ENCODE measurements at places on chromosomes 6 and 20. TPM values are rescaled to one million over a fixed set of nuclear protein-coding genes. Genes with fewer than 3 reads are reported as not detected.

DDX27 gene
- 23.5 TPM for total RNA-seq

DNA sequence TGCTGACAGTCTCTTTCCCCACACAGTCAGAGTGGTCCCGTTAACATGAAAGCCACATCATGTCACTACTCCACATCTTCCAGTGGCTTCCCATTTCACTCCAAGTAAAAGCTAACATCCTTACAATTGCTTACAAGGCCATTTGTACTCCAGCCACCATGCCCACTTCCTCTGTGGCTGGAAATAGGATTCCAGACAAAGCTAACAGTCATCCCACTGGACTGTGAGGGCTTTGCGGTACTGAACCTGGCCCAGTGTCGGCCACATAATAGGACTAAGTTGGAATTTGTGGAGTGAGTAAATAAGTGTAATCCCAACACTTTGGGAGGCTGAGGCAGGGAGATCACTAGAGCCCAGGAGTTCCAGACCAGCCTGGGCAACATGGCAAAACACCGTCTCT, 10.9 kb downstream of the CCM2L start:
- DNase-seq: no peak

DNA sequence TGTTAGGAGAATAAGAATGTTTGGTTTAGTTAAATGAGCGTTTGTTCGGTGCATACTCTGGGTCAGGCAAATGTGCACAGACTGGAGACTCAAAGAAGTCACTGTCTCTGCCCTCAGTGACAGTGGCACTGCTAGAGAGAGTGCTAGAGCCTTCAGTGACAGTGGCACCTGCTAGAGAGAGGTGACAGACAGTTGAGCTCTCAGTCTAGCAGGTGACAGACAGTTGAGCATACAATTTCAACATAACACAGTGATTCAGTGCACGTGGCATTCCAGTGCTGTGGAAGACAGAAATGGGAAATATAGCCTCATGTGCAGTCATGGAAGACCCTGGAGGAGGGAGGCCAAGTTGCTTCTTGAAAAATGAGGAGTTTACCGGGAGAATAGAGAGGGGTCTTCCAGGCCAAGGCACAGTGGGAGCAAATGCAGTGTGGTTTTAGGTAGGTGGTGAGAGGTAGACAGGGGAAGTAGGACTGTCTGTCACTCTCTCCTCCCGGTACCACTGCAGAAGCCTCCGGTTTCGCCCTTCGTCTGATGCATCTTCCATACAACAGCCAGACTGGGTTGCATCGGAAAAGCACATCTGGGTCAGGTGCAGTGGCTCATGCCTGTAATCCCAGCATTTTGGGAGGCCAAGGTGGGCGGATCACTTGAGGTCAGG, 107.9 kb upstream of the CLDN20 start:
- DNase-seq: no peak

DNA sequence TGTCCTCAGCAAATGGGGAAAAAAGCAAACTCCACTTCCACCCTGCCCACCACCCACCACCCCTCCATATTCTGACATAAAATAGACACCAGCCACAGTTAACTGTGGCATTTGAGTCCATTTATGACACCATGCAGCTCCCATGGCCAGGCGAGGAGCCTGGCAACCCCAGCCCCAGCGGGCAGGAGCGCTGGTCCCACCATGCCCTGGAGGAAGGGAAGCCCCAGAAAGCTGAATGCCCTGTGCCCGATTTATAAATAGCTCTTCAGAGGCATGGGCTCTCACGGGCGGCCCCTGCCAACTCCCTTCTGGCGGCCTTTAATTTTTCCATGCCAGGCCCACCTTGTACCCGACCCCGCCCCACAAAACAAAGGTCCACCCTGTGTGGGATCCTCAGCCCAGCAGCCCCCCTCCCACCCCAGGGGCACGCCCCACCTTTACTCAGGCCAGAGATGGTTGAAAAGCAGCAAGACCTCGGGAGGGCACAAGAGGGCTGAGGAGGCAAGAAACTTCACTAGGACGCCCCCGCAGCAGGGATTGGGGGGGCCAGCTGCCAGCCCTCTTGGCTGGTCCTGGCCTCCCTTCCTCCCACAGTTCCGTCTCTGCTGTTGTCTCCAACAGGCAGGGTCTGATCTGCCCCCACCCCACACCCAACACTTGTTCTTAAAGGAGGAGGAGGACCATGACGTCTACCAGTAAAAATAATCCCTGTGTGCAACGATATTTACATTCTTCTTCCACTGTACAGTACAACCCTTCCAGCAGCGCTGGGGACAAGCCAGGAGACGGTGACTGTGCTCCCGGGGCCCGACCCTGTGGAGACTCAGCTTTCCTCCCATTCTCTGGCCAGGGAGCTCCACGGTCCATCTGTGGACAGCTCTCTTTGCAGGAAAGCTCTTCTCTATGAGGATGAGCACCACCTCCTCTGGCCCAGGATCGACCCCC, 115.6 kb upstream of the CDYL start:
- no peak for DNase-seq

TNF gene
- not detected for total RNA-seq

- no peak for DNase-seq
These were observed 10.6 kb downstream of the PDYN start for GRCh38 chr20:1983301-1983700.

NINL gene
- total RNA-seq: 15.7 TPM

DNA sequence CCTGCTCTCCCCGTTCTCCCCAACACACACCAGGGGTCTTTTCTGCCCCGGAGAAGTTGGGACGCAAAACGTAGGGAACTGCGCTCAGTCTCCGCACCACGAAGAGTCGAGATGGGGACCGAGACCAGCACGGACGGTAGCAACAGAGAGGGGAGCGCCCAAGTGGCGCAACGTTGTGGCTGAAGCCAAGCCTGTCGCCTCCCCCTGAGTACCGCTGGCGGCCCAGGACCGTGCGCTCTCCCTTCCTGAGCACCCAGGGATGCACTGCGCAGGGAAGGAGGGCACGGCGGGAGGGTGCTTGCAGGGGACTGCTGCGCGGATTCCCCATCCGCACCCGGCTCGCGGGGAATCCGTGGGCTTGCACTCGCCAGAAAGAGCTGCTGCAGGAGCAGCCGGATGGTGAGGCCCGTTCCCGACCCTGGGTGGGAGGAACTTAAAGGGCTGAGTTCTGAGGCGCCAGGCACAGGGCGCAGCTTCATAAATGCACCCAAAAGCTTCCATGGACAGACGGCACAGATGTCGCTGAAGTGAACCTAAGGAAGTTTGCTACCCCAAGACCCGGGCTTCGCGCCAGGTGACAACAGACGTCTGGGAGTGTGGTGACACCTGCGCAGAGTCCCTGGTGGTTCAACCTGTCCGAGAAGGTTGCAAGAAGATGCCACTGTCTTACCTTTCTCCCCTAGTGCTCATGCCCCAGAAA, 178.7 kb downstream of the TBXT start:
- DNase-seq: peak; percentile 73

RNF217 gene
- 35.7 TPM for total RNA-seq
